ENCODE measurements at places on chromosomes 16 and 17.

- no peak for DNase-seq
Observed at GRCh38 chr17:70780031-70780430, 610.7 kb downstream of the KCNJ2 start.

DNA sequence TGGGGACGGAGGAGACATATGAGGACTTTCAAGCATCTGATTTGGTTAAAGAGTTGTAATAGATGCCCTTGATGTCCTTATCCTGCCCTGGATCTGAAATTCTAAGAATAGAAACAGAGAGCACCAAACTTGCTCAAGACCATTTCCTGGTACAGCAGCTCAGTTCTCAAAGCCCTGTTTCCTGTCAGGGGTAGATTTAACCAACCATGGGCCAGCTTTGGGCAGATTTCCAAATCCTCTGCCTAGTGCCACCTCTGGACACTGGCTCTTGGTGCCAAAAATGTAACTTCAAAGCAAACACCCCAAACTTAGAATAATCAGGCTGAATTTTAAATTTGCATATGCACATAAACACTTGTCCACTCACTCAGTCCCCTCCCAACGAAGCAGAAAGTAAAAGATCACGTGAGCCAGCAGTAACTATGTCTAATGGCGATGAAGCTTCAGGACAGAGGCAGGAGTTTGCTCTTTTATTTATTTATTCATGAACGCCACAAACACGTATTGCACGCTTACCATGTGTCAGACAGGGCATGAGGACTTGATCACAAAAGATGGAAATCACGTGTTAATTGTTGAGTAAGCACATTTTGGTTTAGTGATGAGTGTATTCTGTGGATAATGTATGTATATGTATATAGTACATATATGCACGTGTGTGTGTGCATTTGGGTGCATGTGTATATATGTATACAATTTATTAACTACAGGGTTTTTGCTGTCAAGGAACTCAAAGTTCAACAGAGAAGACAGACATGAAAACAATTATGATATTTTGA lies 23.1 kb upstream of the SDK2 start:
- no peak for DNase-seq

DNA sequence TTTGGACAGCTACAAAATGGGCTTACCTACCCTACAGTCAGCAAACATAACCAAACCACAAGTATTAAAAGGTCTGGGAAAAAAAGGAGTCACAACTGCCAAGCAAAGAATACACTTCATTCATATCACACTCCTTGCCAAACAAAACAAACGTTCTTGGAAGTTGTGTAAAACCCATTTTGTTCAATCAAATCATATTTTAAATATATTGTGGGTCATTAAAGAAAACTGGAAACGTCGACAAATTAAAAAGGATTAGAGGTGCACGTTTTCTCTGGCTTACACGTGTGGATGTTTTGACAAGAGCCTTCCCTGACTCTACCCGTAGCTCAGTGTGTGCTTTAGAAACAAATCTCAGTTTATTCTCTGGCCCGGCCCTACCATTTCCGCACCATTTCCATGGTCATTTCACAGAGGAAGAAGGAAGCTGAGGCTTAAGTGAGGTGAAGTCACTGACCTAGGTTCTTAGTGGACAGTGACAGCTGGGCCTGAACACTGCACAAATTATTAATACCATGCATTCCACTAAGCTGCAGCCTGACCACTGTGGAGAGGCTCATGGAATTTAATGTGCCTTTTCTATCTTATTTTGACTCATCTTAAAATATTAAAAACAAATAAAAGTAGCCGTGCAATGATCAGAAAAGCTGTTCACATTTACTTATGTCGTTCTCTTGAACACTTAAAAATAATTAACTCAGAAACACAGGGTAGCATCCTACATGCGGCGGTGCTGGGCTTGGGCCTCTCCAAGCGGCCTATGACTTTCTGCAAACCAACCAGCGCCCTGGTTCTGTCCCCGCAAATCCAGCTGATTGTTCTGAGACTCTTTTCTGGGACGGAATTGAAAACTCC lies 968 bp downstream of the CEP112 start:
- no peak for DNase-seq

- no peak for DNase-seq
Observed at GRCh38 chr17:75110234-75110937, 617 bp downstream of the ARMC7 start.

- no peak for DNase-seq
Observed at GRCh38 chr16:7200320-7200719, 132.3 kb upstream of the RBFOX1 start.

DNA sequence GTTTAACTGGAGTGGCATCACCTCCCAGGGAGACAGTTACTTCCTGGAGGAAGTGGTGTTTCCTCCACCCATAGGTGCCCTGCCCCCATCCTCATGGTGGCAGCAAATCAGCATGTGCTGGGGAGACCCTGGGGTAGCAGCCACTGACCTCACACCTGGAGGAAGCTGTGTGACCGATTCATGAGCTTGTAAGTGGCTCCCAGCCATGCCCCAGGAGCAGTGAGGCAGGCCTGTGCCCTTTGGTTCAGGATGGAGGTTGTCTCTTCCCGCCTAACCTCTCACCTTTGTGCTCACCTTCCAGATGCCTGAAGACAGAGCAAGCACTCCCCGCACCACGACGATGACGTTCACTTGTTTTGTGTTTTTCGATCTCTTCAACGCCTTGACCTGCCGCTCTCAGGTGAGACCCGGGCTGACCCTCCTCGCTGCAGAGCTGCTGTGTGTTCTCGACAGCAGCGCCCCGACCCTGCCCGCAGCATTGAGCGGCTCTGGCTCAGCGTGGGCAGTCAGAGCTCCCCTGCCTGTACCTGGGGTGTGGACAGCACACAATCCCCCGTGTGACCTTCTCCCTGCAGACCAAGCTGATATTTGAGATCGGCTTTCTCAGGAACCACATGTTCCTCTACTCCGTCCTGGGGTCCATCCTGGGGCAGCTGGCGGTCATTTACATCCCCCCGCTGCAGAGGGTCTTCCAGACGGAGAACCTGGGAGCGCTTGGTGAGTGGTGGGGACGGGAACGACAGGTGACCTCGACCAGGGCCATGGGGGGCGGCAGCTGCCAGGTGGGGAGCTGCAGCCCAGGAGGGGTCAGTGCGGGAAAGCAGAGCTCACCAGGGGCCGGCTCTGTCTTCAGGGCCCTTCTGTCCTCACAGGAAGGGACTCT lies 42.8 kb downstream of the MEAK7 start:
- DNase-seq, result no peak

DNA sequence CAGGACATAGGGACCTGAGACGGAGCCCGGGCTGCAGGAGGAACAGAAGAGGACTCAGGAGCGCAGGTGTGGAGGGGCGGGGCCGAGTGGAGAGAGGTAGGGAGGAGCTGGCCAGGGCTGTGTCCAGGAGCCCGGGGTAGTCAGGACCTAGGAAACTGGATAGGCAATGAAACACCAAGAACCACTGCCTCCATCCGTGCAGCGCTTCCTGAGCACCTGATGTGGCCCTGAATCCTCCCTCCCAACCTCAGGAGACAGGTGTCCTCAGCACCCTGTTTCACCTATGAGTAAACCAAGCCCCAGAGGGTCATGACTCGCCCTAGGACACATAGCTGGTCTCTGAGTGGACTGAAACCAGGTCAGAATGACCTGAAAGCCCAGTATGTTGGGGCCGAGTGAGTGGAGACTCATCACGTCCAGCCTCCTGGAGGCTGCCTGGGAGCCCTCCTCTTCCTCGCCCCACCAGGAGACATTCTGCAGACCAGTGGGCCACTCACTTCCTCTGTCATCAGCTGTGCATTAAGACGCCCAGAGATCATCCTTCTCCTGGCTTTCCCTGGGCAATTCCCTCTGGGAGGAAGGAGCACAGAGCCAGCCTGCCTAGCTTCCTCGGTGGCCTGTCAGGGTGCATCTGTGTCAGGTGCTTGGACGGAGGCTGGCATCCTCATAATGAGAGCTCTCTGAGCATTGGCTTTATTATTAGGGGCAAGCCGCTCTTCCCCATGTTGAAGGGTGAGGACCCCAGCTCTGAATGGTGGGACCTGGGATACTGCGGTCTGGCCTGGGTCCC lies 72.8 kb downstream of the SCNN1B start:
- no peak for DNase-seq
